ENCODE measurements at places on chromosomes 1 and 21.

DNA sequence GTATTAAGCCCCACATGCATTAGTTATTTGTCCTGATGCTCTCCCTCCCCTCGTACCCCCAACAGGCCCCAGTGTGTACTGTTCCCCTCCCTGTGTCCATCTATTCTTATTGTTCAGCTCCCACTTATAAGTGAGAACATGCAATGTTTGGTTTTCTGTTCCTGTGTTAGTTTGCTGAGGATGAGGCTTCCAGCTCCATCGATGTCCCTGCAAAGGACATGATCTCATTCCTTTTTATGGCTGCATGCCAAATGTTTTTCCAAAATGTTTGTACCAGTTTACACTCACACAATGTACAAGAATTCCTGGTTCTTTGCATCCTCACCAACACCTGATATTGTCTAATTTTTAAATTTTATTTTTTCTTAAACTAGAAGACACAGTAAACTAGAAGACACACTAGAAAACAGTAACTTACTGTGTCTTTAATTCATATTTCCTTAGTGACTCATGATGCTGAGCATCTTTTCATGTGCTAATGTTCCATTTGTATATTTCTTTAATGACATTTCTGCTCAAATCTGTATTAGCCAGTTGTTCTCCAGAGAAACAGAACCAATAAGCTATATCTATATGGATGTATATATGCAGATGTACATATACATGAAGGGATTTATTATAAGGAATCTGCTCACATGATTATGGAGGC lies 19.4 kb upstream of the USP1 start:
- no peak for DNase-seq

GRCh38 chr1:201248721-201249559 lies 34.4 kb upstream of the PKP1 start:
- no peak for DNase-seq

DNA sequence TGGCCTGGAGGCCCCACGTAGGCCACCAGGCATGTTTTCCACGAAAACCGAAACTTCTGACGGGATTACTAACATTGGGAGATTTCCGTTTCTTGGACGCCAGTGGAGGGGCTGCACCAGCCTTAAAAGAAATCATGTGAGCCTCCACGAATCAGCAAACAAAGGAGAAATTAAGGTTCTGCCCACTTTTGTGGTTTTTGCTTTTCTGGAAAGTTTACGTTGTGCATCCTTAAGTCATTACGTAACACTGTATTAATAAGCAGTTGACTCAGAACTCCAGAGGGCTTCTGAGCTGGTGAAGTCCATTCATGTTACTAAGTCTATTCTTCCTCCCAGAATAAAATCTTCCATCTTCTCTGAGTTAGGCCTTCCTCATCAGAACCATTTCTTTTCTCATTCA lies 168.5 kb downstream of the PSMG1 start:
- no peak for DNase-seq

GRCh38 chr21:32015461-32016139 lies 142.8 kb downstream of the HUNK start:
- DNase-seq = no peak

DNA sequence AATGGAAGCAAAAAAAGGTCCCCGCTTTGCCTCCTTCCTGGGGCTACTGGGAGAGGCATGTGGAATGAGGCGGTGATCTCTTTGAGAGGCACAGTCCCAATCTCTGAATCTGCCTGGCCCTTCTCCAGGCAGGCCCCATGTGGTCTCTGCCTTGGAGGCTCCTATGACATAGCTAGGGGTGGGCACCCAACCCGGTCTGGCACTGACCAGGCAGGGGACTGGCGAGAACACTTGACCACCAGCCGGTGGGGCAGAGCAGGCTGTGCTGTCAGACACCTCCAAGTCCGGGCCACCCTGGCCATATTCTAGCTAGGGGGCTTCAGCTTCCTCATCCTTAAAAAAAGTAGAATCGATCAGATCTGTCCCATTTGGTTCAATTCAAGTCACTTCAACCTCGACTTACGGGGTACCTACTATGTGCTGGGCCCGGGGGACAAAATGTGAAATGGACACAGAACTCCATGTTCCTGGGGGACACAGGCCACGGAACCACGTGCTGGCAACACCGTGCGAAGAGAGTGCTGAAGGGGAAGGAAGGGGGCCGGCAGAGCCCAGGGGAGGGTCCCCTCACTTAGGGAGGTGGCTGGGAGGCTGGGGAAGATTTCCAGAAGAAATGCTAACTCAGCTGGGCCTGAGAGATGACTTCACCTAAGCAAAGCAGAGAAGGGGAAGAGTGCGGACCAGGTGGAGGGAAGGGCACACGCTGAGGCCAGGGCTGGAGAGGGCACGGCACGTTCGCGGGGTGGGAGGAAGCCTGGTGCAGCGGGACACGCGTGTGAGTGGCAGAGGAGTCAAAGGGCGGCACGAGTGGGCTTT lies 33.3 kb downstream of the HSPG2 start:
- no peak for DNase-seq

- DNase-seq = peak; percentile 29
Measured at GRCh38 chr21:46190491-46191131, 6.4 kb upstream of the SPATC1L start.

DNA sequence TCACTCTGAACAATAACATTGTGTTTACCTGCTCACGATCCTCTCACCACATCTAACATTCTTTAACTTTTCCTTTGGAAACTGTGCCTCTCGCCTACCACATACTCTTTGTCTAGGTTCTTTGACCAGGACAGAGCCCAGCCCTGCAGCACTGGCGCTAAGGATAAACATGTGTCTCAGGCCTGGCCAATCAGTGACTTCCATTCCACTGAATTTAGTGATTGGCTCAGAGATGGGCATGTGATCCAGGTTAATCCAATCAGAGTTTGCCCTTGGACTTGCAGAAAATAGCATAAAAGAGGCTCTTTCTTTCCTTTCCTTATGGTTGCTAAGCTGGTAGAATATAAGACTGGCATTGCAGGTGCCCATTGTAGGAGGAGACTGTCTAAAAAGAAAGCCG lies 605.7 kb downstream of the MATN1 start:
- DNase-seq = no peak

DNA sequence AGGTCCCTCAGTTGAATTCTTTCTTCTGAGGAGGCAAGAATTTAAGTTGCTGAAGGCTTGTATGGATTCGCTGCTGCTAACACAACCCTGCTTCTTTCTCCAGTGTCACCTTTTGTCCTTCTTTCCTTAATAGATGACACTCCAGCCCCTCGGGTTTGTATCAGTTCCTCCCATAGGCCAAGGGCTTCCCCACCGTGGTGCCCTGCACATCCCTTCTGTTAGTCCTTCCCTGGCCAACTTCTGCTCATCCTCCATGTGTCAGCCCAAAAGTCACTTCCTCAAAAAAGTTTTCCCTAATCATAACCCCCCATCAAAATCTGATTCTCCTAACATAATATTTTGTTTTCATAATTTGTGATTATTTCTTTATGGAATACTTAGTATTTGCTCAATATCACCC lies 190.4 kb downstream of the RHOU start:
- DNase-seq = no peak

DNA sequence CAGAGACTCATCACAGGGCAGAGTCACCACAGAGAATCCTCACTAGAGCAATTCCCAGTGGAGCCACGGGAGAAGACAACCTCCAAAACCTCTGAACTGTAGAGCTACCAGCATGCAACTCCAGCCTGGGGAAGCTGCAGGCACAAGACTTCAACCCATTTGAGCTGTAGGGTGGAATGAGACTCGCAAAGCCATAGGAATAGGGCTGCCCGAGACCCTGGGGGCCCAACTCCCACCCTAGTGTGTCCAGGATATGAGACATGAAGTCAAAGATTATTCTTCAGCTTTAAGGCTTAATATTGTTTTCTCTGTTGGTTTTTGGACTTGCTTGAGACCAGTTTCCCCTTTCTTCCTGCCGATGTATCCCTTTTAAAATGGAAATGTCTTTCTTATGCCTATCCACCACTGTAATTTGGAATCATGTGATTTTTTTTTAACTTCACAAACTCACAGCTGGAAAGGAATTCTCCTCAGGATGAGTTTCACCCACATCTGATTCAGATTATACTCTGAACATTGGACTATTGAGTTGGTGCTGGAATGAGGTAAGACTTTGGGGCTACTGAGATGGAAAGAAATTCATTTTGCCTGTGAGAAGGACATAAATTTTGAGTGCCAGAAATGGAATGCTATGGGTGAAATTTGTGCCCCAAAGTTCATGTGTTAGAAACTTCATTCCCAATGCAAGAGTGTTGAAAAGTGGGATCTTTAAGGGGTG lies 59.6 kb upstream of the ST6GALNAC5 start:
- no peak for DNase-seq

Measured in activated CD8-positive, alpha-beta memory T cell treated with anti-CD3 and anti-CD28 coated beads, Interleukin-2, amount 10 ng/mL, durations not matched to agents 7 days and 5 days (primary cell).